ENCODE measurements at places on chromosomes 6 and 20. TPM values are rescaled to one million over a fixed set of nuclear protein-coding genes. Genes with fewer than 3 reads are reported as not detected.

DNA sequence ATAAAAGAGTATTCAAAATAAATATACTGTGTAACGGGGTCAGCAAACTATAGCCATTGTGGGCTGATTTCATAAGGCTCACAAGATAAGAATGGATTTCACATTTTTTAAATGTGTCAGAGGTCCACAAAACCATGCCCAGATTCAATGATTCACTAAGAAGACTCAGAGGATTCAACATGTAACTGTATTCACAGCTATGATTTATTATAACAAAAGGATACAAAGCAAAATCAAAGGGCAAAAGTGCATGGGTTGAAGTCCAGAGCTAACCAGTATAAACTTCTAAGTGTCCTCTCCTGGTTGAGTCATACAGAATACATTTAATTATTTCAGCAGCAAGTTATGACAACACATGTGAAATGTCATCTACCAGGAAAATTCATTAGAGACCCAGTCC is 49.2 kb downstream of the TBC1D32 start:
- DNase-seq, result no peak

DNA sequence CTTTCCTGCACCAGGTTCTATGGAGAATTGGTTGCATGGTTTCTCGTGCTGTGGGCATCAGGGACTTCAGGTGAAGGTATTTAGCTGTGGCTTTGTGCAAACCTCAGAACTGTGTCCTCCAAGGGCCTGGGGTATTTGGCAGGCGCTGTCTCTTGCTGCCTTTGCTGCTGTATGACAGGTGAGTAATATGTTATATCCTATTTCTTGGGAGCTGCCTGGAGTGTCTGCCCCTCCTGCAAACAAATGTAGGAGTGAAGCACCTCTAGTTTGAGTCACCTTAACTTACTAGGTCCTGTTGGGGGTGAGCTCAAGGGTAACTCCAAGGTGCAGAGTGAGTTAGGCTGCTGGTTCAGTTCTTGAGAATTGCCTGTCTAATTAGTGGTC is 177.7 kb upstream of the RNF24 start:
- no peak for DNase-seq

DNA sequence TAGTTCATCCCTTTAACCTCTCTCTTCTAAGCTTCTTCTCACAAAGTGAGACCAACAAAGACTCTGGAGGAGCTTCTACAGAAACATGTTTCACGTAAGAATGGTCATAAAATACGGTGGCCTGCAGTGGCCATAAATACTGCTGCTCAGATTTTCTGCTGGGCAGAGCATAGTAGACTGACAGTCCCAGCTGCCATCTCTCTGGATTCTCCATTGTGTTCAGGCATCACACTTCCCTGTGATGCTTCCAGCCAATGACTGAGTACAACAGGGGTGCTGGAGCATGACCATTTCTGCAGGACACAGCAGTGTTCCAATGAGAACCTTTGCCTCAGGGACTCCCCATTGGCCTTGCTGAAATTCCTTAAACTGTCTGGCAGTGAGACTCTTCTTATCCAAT is 392.6 kb downstream of the MMUT start:
- no peak for DNase-seq

DNA sequence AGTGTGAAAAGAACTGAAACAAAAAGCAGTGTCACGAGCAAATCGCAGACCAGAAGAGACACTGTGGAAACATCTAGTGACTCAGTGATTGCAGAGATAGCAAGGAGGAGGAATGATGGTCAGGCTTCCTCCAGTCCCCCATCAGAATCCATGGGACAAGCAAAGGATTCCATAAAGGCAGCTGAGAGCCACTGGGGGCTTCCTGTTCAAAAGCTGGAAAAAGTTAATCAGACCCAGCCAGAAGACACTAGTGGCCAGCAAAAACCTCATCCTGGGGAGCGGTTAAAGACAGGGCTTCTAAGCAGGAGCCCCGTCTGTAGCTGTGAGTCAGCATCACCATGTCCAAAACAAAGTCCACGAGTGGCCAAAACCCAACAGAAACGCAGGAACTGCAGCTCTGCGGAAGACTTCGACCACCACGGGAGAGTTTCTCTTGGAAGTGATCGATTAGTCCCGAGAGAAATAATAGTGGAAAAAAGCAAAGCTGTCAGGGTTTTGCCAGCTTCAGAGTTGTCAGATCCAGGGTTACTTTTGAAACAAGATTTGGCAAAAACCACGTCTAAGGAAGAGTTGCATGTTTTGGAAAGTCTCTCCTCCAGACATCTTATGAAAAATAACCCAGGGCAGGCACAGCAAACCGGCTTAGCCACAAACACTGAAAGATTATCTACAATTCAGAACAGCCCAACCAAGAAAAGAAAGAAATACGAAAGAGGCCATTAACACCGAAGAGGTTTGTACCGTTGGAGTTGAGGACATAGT is 51.0 kb downstream of the JAG1 start:
- DNase-seq, result no peak

DNA sequence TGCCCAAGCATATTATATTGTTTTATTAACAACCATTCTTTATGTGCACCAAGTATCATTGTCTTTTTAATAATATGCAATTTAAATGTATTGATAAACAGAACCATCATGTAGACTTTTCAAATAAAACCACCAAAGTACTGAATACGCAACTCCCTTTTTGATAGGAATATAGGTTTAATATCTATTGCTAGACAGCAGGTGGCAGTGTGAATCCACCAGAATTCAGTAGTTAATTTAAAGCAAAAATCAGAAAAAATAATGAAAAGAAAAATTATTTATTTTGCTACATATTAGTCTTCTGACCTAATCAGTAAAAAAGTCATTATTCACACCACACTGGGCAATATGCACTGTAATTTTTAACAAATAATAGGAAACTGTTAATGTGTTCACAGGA is 143.7 kb downstream of the KLHL32 start:
- DNase-seq, result no peak

DNA sequence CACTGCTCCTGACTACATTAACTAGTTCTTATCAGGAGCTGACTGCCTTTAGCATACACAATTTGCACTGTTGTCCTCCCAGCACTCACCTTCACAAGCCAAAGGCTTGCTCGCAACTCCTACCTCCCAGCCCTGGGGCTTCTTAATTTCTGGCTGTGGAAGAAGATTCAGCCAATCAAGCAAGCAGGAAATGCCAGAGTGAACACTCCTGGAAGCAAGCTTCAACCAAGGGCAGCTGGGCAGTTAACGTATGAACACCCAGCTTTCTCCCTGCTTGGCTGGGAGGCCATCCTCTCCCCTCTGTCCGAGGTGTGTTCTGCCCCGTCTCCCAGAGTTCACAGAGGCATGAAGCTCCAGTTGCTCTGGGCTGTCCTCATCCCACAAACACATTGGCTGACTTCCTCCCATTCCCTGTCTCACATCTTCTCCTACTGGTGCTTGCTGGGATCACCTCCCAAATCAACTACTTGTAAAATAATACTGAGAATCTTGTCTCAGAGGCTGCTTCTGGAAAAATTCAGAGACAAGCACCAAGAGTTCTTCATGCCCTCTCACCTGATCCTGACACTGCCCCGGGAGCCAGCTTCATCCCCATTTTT is 15.3 kb upstream of the SRSF6 start:
- no peak for DNase-seq

DNA sequence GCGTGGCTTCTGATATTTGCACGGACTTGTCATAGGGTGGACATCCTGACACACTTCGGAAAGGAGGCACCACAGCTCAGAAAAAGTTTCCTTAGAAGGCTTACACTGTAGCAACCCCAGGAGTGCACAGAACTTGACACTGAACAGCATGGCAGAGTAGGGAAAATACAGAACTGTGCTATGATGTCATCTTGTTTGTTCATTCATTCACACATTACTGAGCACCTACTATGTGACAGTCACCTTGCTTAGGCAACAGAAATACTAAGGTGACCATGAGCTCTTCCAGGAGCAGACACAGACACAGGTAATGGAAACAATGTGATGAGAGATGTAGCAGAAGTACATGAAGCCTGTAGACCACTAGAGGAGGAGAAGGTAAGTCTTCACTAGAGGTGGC is 2.5 kb upstream of the PIGT start:
- no peak for DNase-seq

- DNase-seq, result no peak
Observed at GRCh38 chr6:111837641-111838500, 35.4 kb downstream of the FYN start.

DNA sequence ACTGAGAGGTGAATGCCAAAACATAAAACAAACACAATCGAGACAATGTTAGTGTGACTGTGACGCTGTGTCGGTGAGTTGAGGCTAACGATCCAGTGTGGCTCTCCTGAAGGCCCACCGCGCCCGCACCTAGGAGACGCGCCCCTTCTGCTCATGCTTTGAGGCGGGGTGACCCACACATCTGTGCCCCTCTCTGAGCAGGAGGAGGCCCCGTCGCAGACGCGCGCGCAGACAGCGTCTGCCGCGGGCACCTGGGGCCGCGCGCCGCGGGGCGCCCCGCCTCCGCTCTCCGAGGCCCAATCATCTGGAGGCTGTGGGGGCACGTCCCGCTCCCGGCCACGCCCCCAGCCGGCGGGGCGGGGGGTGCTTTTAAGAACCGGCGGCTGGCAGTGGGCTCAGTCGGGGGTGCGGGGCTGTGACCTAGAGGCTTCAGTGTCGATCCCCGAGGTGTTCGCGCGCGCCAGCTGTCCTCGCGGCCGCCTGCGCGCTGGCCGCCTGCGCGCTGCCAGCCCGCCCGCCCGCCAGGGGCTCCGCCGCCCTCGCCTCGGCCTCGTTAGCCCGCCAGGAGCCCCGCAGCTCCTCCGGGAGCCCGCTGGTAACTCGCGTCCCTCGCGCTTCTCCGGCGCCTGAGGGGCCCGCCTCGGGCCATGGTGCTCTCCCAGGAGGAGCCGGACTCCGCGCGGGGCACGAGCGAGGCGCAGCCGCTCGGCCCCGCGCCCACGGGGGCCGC is at the start of gene SLC16A10:
Gene SLC16A10 (plus strand): TSS at position 398 of the 730 bp plus-strand sequence. CDS start 250 bp downstream, at position 648.
- DNase-seq, result peak; percentile 85

DNA sequence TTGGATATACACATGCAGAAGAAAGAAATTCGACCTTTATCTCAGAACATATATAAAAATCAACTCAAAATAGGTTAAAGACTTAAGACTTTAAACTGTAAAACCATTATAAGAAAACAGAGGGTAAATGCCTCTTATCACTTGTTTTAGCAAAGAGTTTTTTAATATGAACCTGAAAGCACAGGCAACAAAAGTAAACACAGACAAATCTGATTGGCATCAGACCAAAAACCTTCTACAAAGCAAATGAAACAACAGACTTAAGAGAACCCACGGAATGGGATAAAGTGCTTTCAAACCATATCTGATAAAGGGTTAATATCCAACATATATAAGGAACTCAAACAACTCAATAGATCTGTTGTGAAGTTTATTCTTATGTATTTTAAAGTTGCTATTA is 309.9 kb upstream of the OPRM1 start:
- DNase-seq, result no peak

DNA sequence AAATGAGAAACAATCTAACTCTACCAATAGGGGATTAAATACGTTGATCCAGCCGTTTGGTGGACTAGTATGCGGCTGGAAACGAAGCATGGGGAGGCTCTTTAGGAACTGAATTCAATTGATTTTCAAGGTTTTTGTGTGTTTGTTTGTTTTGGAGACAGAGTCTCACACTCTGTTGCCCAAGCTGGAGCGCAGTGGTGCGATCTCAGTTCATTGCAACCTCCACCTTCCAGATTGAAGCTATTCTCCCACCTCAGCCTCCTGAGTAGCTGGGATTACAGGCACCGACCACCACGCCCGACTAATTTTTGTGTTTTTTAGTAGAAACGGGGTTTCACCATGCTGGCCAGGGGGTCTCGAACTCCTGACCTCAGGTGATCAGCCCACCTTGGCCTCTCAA is 7.1 kb downstream of the CNPY3 start:
- no peak for DNase-seq

GRCh38 chr6:74785236-74785635 is 420.6 kb downstream of the COL12A1 start:
- DNase-seq, result no peak

- no peak for DNase-seq
Observed at GRCh38 chr6:89508755-89509563, 76.0 kb downstream of the ANKRD6 start.

DNA sequence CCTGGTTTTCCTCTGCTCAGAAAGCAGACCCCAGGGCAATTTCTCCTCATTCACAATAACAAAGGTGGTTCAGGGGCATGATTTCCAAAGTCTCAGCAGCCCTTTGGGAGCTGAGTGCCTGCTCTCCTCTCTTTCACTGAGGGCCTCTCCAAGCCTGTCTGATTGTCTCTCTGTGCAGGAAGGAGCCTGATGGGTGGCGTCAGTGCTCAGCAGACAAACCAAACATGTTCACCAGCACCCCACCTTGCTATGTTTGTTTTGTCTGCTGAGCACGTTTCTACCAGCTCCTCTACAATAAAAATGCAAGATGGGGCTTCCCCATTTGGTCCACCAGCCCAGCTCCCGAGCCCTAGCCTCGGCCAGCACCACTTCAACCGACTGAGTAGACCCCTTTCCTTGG is 25.4 kb upstream of the TCP11 start:
- DNase-seq, result no peak

- DNase-seq, result no peak
Observed at GRCh38 chr6:150282806-150283205, 86.0 kb upstream of the IYD start.

GRCh38 chr6:168177103-168177891 is 98.3 kb upstream of the FRMD1 start:
- DNase-seq, result no peak

Gene ANKRD66
- not detected for total RNA-seq

Gene MYL9
- 0.81 TPM for total RNA-seq

Gene VNN1
- total RNA-seq, result 2.2 TPM

Gene MYLK2
- under 0.01 TPM for total RNA-seq

Gene OSTM1
- 17.0 TPM for total RNA-seq

Gene SLC17A2
- not detected for total RNA-seq

Measured in hematopoietic multipotent progenitor cell (in vitro differentiated cells).